ENCODE measurements at places on chromosomes 3 and 15.

DNA sequence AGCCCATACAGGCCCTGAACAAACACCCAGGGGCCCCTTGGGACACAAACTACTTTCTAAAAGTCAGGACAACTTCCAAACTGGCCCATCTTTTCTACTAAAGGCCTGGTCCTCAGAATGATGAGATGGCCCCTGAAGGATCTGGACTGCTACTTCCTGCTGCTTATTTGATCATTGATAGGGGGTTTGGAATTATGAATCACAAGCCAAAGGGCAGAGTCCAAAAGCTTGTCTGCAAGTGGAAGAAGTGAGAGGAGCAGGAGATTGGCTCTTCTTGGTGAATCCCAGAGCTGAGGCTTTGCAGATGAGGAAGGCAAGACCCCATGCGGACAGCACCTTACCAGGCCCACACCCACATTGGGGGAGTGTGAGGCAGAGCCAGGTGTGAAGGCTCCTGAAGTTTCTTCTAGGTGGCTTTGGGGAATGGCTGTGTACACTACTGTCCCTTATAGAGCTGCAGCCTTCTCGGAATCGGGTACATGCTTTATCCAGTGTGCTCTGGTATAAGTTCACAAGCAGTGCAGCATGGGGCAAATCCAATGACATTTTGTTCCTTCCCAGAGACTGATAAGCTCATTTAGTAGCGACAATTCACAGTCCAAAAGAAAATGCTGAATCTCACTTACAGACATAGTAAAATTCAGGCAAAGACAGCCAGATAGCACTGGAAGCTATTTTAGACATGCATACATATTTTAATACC is 133.1 kb downstream of the RORA start:
- DNase-seq = no peak

DNA sequence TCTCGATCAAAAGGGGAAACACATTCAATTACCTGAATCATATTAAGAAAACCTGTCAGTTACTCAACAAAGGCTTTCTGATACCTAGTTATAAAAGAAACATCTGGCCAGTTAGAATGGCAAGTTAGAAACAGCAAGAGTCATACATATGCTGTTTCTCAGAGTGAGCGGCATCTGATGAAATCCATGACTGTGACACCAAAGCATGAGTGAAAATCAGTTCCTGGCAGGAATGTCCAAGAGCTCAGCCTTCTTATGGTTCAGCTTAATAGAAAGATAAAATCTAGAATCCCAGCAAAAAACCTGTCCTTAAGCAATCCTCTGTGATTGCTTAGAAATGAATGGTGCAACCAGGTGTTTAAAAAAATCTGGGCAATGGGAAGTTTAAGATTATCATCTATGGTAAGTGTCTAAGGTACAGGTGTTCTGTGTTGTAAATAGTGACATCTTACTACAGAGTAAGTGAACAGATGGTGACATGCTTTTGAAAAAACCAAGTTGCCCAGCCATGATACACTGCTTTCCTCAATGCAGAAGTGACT is 18.8 kb downstream of the B4GALT4 start:
- DNase-seq = no peak

GRCh38 chr3:124451630-124452317 is 278.5 kb upstream of the UMPS start:
- no peak for DNase-seq

- no peak for DNase-seq
These were observed 43.1 kb downstream of the PDE8A start for GRCh38 chr15:85024509-85025336.

DNA sequence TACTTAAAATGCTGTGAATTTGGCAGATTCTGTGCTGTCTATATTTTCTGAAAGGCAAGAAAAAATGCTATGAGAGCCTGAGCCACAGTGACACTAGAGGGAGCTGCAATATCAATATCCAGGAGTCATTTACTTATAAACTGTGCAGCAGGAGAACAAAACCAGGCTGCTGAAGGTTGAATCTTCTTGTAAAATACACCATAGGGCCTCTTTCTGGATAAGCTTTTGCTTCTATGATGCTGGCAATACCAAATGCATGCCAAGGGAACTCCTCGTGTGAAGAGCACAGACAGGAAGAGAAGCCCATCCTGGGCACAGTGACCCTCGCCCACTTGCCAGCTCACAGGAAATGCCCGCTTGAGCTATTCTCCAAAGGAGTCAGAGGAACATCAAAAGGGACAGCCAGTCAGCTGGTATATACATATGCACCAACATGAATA is 48.0 kb upstream of the TSPAN3 start:
- DNase-seq = no peak

- DNase-seq = no peak
These were observed 153.9 kb downstream of the FOXP1 start for GRCh38 chr3:71429597-71429988.

Data from activated CD8-positive, alpha-beta memory T cell treated with anti-CD3 and anti-CD28 coated beads for 1 hour (primary cell).